Aorta (tissue), 5 donors: ENCODE measurements at places on chromosomes 6 and 20. TPM values are rescaled to one million over a fixed set of nuclear protein-coding genes. Genes with fewer than 3 reads are reported as not detected.

The HLA-DRB5 gene
- 127 TPM for total RNA-seq

GRCh38 chr20:40890635-40891034 lies 138.0 kb upstream of the TOP1 start:
- DNase-seq, result no peak

DNA sequence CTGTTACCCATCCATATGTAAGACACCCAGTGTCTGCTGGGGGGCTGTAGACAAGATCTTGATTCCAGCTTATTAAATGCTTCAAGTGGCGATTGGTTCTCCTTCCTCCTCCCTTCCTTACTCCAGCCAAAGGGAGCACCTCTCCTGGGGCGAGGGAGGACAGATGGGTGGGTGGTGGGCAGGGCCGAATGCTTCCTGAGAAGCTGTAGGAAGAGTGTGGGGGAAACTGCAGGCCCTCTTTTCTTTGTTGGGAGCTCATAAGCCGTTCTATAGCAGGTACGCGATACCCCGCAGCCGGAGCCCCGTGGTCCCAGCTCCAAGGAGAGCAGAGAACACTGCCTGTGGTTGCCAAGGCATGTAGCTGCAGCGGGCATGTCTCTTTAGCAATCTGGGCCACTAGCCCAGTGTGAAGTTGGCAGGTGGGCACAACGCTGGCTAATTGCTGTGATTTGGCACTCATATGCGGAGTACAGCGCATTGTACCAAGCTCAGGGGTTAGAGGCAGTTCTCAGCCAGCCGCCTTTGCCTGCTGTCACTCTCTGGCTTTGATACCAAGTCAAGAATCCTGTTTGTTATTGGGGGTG lies 14.7 kb upstream of the KCNG1 start:
- DNase-seq, result no peak

DNA sequence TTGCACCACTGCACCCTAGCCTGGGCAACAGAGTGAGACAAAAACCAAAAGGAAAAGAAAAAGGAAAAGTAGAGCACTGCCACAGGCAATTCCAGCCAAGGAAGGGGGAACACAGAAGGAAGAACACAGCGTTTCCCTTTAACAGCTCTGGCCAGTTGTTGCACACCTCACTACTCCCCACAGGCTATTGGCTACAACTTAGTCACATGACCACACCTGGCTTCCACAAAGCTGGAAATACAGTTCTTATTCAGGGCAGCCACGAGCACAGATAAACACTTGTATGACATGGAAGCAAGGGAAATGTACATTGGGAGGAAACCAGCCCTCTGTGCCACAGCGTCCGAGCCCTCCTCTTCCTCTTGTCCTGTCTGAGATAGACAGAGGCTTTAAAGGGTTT lies 249.0 kb upstream of the JARID2 start:
- no peak for DNase-seq

The APOM gene
- total RNA-seq, result 0.42 TPM

The KHDRBS2 gene
- 0.32 TPM for total RNA-seq

The ECHDC1 gene
- total RNA-seq, result 44.0 TPM
